ENCODE measurements at places on chromosomes 12 and 14.

DNA sequence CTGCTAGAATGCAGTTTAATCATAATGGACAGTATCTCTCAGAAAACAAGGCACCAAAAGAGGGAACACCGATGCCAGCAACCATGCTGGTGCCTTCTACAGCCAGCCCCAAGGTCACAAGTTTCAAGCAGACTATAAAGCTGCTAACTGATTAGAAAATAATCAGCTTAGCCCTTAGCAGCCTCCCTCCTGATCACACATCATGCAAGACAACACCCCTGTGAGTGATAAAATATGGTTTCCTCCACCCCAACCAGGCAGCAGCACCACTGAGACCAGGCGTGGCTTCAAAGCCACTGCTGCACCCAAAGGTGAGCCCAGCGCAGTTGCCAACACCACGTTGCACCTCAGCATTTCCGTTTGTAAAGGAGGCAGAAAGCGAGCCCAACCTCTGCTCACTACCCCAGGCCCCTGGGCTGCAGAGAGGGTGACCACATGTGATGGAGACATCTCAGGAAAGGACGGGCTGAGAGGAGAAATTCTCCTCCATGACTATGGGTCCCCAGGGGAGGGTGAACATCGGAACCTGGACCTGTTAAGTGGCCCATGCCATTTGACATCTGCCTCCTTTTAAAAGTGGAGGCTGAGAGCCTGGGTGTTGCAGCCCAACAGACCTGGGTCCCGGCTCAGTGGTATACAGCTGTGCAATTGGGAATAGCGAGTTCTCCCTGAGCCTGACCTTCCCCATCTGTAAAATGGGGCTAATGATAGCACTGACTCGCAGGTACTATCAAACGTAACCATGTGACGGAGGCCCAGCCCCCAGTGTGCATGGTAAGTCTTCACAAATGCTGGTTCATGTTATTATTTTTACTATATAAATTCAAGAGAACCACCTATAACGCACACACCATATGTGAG lies 11.5 kb downstream of the ZFP36L1 start:
- DNase-seq: no peak
- H3K36me3 ChIP-seq: no peaks in the 10 kb centered on the region

GRCh38 chr12:104575442-104576186 lies 118.9 kb downstream of the CHST11 start:
- no peak for DNase-seq
- no peak overlapping the region for H3K27ac ChIP-seq
- no peaks in the 10 kb centered on the region for H3K27me3 ChIP-seq
- H3K4me1 ChIP-seq: peaks cover 15% of the 10 kb centered on the region
- no peak overlapping the region for H3K4me3 ChIP-seq
- peaks cover 3% of the 10 kb centered on the region for H3K36me3 ChIP-seq

DNA sequence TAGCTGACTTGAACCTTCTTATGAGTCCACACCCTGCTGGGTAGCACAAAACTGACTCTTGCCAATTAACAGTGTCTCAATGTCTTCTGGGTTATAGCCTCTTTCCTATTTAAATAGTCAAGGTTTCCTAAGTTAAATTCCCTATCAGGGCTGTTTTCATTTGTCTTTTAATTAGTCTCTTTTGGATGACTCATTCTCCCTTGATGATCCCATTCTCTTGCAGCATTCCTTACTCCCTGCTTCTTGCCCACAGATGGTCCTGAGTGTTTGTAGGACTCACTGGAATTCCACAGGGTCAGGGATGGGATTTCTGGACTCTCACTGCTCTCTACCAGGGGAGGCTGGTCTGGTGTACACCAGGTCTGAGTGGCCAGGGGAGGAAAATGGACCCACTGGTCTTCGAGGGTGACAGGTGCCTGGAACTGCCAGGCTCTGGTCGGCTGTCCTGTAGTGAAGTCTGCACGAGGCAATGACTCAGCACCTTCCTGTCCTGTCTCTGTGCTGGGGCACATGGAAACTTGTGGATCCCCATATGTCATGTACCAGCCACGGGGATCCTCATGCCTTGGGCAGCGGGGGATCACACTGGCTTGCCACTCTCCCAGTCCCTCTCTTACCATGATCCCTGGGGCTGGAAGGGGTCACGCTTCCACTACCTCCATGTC lies 236.5 kb upstream of the PELI2 start:
- no peak overlapping the region for H3K27ac ChIP-seq
- no peaks in the 10 kb centered on the region for H3K36me3 ChIP-seq
- DNase-seq: no peak
- peaks cover 34% of the 10 kb centered on the region for H3K27me3 ChIP-seq

DNA sequence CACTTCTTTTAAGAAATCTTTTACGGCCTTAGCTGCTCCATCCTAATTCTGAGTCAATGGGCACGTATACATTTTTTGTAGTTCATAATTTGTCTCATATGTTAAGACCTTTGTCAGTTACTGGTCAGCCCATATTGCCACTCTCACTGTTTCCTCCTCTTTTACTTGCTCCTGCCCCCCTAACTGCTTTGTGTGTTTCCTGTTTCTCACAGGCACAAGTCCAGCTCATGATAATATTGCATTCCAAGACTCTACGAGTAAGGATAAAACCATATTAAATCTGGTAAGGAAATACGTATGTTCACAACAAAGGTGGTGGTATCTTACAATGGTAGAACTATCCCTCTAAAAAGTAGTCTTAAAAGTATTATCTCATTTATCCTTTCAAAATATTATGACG lies 111.7 kb downstream of the DNAI7 start:
- H3K4me1 ChIP-seq: no peaks in the 10 kb centered on the region
- no peaks in the 10 kb centered on the region for H3K36me3 ChIP-seq
- peaks cover 4% of the 10 kb centered on the region for H3K27me3 ChIP-seq
- DNase-seq: no peak
- H3K4me3 ChIP-seq: no peak overlapping the region

GRCh38 chr12:30725739-30726138 lies 29.0 kb downstream of the CAPRIN2 start:
- no peaks in the 10 kb centered on the region for H3K27me3 ChIP-seq
- peak overlapping the region; percentile 76 for H3K27ac ChIP-seq
- no peak overlapping the region for H3K4me3 ChIP-seq
- DNase-seq: no peak
- H3K36me3 ChIP-seq: peaks cover 50% of the 10 kb centered on the region

GRCh38 chr14:75221797-75222196 lies 45.4 kb upstream of the TMED10 start:
- H3K27ac ChIP-seq: peak overlapping the region; percentile 47
- no peak overlapping the region for H3K4me3 ChIP-seq
- DNase-seq: no peak
- no peaks in the 10 kb centered on the region for H3K27me3 ChIP-seq
- H3K36me3 ChIP-seq: no peaks in the 10 kb centered on the region
- H3K4me1 ChIP-seq: peaks cover 15% of the 10 kb centered on the region

DNA sequence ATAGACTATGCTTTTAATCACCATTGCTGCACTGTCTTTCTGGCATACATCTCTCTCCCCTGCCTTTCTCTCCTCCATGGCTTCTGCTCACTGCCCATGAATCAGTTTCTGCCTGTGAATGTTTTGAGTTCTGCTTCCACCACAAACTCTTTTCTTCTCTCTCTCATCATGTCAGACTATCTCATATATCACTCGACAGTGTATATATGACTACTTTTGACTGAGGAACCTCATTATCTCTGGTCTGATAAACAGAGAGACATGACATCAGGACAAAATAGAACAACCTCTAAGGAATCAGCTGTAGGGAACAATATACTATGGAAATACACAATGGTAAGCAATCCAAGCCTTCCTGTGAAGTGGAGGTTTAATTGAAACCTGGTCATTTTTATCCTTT lies 177.9 kb downstream of the FOXA1 start:
- no peaks in the 10 kb centered on the region for H3K36me3 ChIP-seq
- H3K27me3 ChIP-seq: no peaks in the 10 kb centered on the region
- H3K4me1 ChIP-seq: no peaks in the 10 kb centered on the region
- no peak overlapping the region for H3K4me3 ChIP-seq
- no peak for DNase-seq

DNA sequence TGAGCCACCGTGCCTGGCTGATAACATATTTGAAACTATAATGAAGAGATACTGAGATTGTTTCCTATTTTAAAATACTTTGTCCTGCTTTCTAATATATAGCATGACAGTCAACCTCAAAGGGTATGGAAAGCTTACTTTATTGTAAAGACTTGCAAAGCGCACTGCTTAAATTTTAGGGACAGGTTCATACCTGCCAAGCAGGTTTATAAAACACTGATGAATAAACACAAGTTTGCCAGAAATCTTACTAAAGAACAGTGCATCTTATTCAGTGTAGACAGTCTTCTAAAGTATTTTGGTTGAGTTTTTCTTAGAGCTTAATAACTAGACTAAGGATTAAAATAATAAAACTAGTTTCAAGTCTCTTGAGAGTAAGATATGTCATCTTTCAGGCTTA lies 4.8 kb downstream of the C12orf71 start:
- H3K36me3 ChIP-seq: peaks cover 10% of the 10 kb centered on the region
- no peak for DNase-seq
- H3K4me1 ChIP-seq: peaks cover 12% of the 10 kb centered on the region
- H3K27ac ChIP-seq: no peak overlapping the region
- H3K27me3 ChIP-seq: no peaks in the 10 kb centered on the region

GRCh38 chr12:77796775-77797174 lies 33.9 kb upstream of the NAV3 start:
- H3K4me3 ChIP-seq: no peak overlapping the region
- no peaks in the 10 kb centered on the region for H3K27me3 ChIP-seq
- no peaks in the 10 kb centered on the region for H3K36me3 ChIP-seq
- DNase-seq: no peak

DNA sequence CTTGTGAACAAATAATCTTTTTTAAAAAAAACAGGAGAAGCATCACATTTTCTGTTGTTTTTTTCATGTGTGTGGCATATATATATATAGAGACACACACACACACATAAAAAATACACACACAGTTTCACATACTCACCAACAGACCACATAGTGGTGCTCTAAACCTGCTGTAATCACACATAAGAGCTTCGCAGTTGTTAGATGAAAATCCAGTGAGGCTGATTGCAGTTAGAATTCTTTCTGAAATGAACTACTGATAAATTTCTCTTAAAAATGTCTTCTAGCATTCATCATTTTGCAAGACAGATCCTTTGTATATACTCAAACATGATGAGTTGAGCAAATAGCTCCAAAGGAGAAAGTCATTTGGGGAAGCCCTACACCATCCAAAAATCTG lies 434.3 kb upstream of the STXBP6 start:
- no peaks in the 10 kb centered on the region for H3K36me3 ChIP-seq
- DNase-seq: no peak
- no peak overlapping the region for H3K27ac ChIP-seq

DNA sequence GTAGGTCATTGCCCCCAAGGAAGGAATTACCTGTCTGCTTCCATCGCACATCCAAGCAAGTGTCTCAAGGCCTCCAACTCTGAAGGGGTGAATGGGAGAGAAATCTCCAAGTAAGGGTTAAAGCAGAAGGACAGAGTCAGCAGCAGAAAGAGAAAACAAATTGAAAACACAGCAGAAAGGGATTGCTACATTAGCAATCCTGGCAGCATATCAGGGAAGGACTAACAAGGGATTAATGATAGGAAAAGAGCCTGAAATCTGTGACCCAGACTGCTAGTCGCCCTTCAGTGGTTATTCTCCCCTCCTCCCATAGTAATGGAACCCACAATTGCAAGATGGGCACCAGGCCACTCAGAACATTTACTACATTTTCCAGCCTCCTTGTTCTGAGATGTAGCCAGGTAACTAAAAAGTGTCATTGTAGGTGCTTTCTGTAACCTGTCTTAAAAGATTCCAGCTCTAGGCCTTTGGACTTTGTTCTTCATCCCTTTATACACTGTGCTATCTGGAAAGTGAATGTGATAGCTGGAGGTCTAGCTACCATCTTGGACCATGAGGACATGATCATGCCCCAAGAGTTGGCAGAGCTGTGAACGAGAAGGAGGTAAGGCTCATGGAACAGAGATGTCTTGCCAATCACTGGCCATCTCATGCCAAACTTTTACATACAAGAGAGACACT lies 36.0 kb downstream of the MAP3K9 start:
- no peaks in the 10 kb centered on the region for H3K4me1 ChIP-seq
- DNase-seq: no peak
- H3K36me3 ChIP-seq: no peaks in the 10 kb centered on the region
- H3K4me3 ChIP-seq: no peak overlapping the region
- H3K27ac ChIP-seq: no peak overlapping the region

- no peaks in the 10 kb centered on the region for H3K4me1 ChIP-seq
- no peaks in the 10 kb centered on the region for H3K36me3 ChIP-seq
- no peak overlapping the region for H3K27ac ChIP-seq
- no peak overlapping the region for H3K4me3 ChIP-seq
Observed at GRCh38 chr12:7645395-7646177, 20.1 kb downstream of the APOBEC1 start.

GRCh38 chr14:28758885-28759652 lies 7.5 kb upstream of the FOXG1 start:
- peak overlapping the region; percentile 36 for H3K4me3 ChIP-seq
- peaks cover 11% of the 10 kb centered on the region for H3K4me1 ChIP-seq
- H3K27me3 ChIP-seq: peaks cover 96% of the 10 kb centered on the region
- no peak for DNase-seq

- H3K4me1 ChIP-seq: no peaks in the 10 kb centered on the region
- H3K4me3 ChIP-seq: no peak overlapping the region
- no peak overlapping the region for H3K27ac ChIP-seq
- no peak for DNase-seq
- H3K36me3 ChIP-seq: no peaks in the 10 kb centered on the region
Observed at GRCh38 chr12:89173096-89173495, 179.2 kb downstream of the DUSP6 start.

- peaks cover 2% of the 10 kb centered on the region for H3K36me3 ChIP-seq
- H3K27ac ChIP-seq: no peak overlapping the region
- no peaks in the 10 kb centered on the region for H3K27me3 ChIP-seq
- H3K4me3 ChIP-seq: no peak overlapping the region
Observed at GRCh38 chr12:31560516-31560915, 30.4 kb downstream of the DENND5B start.

DNA sequence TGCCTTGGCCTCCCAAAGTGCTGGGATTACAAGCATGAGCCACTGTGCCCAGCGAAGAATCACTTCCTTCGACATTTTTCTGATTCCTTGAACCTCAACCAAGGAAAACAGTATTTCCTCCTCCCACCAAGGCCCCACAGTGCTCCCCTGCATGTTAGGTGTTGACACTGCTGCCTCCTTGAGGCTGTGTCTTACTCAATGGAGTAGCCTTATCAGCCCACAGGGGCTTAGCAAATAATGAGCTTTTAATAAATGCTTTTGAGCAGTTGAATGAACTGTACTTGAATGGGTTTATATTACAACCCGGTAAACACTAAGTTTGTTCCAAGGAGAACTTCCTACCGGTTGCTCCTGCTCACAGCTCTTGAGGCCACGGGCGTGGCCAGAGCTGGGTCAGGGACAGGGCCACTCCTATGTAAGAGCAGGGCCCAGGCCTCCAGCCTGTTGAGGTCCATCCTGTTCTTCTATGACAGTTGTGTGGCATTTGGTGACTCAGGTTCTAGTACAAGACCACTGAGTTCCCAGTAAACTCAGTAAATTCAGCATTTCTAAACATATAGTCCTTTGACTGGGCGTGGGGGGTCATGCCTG lies 36.8 kb upstream of the TUBA1A start:
- no peak overlapping the region for H3K4me3 ChIP-seq
- H3K27ac ChIP-seq: no peak overlapping the region
- no peak for DNase-seq
- H3K36me3 ChIP-seq: no peaks in the 10 kb centered on the region
- H3K4me1 ChIP-seq: peaks cover 22% of the 10 kb centered on the region

GRCh38 chr14:60904381-60904780 lies 76.5 kb downstream of the TRMT5 start:
- no peak for DNase-seq
- no peaks in the 10 kb centered on the region for H3K27me3 ChIP-seq
- H3K36me3 ChIP-seq: peaks cover 14% of the 10 kb centered on the region
- H3K27ac ChIP-seq: peak overlapping the region; percentile 44
- H3K4me3 ChIP-seq: no peak overlapping the region
- H3K4me1 ChIP-seq: peaks cover 11% of the 10 kb centered on the region
